ENCODE measurements at places on chromosomes 16 and 17.

DNA sequence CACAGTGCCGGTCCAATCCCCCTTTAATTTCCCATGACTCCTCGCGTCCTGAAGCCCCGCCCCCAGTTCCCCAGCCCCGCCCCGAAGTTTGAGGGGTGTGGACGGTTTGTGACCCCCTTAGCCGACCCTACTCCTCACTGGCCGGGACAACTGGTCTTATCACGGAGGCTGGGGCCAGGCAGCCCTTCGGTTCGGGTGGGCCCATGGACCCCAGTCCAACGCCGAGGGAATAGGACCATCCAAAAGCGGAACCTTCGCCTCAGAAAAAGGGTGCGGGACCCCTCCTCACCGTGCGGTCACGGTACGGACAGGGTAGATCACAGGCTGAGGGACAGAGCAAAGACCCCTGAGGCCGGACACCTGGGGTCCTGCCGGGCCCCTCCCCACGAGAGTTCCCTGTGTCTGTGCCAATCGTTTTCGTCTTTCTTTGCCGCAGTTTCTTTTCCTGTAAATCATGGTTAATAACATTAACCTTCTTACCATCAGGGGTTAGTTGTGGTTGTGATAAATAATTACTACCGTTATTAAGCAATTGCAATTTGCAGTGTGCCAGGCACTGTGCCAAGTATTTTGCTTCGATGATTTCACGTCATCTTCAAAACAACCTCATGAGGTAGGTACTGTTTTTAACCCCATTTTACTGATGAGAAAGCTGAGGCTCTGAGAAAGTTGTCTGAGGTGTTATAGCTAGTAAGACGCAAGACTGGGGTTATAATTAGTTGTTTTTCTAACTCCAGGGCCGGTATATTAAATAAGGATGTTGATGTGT lies 543 bp downstream of the TMUB2 start:
- no peak for DNase-seq

GRCh38 chr17:77696151-77696720 lies 262.3 kb upstream of the TNRC6C start:
- DNase-seq = no peak

DNA sequence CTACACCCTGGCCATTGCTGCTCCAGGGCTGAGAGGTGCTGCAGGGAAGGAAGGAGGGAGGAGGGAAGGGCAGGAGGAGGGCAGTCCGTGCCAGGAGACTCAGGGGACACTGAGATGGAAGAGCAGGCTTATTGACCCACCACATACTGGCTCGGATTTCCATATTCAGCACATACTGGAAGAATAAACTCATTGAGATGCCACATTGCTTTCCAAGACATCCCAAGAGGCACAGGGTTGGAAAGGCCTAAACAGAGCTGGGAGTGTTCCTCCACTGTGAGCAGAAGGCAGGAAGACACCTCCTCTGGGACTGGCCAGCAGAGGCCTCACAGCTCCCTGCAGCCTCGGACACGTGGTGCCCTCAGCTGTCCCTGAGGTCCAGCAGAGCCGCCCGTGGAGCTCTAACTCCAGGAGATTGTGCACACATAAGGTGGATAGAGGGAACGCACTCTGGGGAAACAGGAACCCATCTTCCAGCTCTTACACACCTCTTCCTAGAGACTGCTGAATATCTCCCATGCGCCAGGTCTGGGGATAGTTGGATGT lies 17.4 kb downstream of the CCDC182 start:
- no peak for DNase-seq

DNA sequence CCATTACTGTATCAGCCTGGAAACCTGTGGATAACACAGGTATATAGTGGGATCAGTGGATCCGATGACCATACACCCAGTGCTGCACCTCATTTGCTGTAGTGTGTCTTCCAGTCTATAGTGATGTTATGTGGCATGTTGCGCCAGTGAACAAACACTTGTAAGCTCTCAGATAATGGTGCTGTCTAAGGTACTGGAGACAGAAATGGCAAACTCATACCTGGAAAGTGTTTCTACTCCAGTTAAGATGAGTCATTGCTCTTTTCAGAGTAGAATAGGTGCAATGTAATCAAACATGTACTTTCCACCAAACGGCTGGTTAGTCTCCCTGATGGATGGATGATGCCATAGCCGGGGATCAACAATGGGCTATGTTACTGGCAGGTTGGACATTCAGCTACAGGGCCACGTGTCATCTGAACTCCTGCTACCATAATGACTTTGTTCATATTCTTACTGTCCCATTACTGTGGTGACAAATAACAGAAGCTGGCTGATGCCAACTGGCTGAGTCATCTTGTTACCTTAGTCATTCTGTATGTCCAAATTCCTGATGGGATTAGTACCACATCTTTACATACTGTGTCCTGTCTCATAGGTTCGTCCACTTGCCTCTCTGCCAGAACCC lies 6.3 kb downstream of the CCL11 start:
- DNase-seq = no peak

Measured in stimulated activated CD8-positive, alpha-beta memory T cell treated with anti-CD3 and anti-CD28 coated beads, Interleukin-4, amount 100 ng/mL, for 1 hour (primary cell).